ENCODE measurements at places on chromosomes 11 and 22. TPM values are rescaled to one million over a fixed set of nuclear protein-coding genes. Genes with fewer than 3 reads are reported as not detected.

Gene C11orf65
- 3.4 TPM for polyA plus RNA-seq

Gene MYO18B
- 0.05 TPM for polyA plus RNA-seq

Gene SHANK3
- polyA plus RNA-seq = 13.6 TPM

Gene OR2AG2
- polyA plus RNA-seq = 0.07 TPM

Gene SPTBN2
- 51.5 TPM for polyA plus RNA-seq

Gene OR8B12
- not detected for polyA plus RNA-seq

Gene CARD10
- 20.3 TPM for polyA plus RNA-seq

Gene MPZL3
- polyA plus RNA-seq = 6.5 TPM

Gene PKP3
- 6.6 TPM for polyA plus RNA-seq

Gene SCN2B
- polyA plus RNA-seq = 3.0 TPM

Gene RAB39A
- 1.2 TPM for polyA plus RNA-seq

Gene NCAM1
- polyA plus RNA-seq = 87.3 TPM

Gene PANX2
- 1.3 TPM for polyA plus RNA-seq

Gene KREMEN1
- polyA plus RNA-seq = 22.3 TPM

Gene SPDYC
- not detected for polyA plus RNA-seq

Gene SYT9
- 5.0 TPM for polyA plus RNA-seq

Gene BUD13
- 41.3 TPM for polyA plus RNA-seq

Gene CHADL
- 2.7 TPM for polyA plus RNA-seq

Gene FOLH1
- 21.4 TPM for polyA plus RNA-seq

Gene MPPED2
- polyA plus RNA-seq = 19.0 TPM

Gene RNF215
- 22.2 TPM for polyA plus RNA-seq

Gene TMEM132A
- 58.7 TPM for polyA plus RNA-seq

Gene KCTD14
- polyA plus RNA-seq = 14.1 TPM

Gene SLC7A4
- 1.5 TPM for polyA plus RNA-seq

Gene TMEM9B
- polyA plus RNA-seq = 63.8 TPM

Gene ARHGAP42
- polyA plus RNA-seq = 35.3 TPM

Gene NXPE2
- 0.42 TPM for polyA plus RNA-seq

Gene MS4A3
- 0.52 TPM for polyA plus RNA-seq

All from left kidney (tissue), 8 donors.